Kidney tubule cell (primary cell): ENCODE measurements at places on chromosomes 11 and 22.

DNA sequence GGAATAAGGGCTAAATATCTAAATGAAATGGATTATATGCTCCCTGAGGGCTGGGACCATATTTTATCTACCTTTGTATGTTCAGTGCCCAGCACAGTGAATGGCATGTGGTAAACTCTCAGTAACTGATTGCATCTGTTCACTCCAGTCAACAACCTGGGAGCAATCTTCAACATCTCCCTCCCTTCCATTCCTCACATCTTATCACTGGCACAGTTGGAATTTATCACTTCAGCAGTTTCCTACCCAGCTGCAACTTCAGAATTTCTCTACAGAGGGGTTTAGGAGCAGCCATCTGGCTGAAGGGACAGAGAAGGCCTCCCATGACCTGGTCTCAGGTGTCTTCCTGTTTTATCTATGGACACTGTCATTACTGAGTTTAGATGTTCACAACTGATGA, 9.8 kb upstream of the SIK2 start:
- no peak for DNase-seq

- no peak for DNase-seq
Measured at GRCh38 chr11:60855726-60856633, at the start of gene PTGDR2. Gene PTGDR2 (minus strand): TSS chr11:60855950. CDS start chr11:60853722, 2,228 bp downstream.

GRCh38 chr11:65440831-65441499, 18.4 kb downstream of the NEAT1 start:
- peak; percentile 26 for DNase-seq

DNA sequence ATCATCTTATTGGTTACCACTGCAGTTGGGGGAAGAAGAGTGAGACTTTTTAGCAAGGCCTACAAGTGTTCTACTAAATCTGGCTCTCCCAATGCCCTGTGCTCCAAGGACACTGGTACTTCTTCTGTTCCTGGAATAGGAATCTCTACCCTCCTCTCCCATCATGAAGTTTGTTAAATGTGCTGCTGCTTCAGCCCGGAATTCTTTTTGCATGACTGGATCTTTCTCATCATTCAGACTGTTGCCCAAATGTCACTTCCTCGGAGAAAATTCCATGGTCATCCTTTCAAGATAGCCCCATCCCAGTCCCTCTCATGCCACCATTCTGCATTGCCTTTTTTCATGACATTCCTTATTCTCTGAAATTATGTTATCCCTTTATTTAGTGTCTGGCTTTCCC, 400.8 kb downstream of the SOX6 start:
- DNase-seq = peak; percentile 15

- no peak for DNase-seq
Measured at GRCh38 chr11:22472306-22472705, 134.1 kb downstream of the SLC17A6 start.

- no peak for DNase-seq
Measured at GRCh38 chr11:64314805-64315561, 2.4 kb downstream of the TRMT112 start.

- DNase-seq = no peak
Measured at GRCh38 chr22:40670058-40670457, 9.2 kb upstream of the MCHR1 start.

DNA sequence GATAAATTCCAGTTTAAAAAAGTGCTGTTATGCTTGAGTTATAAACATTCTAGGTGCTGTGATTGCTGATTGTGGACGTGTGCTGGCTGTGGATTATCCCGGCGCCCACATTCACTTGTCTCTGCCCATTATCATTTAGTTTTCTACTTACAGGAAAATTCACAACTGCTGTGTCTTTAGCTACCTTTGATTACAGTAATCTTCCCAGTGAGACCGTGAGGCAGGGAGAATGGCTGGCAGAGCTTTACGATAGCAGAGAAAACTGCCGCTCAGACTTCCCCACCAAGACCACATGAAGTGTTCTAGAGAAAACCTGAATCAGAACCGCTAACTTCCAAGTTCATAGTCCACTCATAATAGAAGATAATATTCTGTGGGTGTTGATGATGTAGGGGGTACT, 34.6 kb upstream of the NELL1 start:
- no peak for DNase-seq

DNA sequence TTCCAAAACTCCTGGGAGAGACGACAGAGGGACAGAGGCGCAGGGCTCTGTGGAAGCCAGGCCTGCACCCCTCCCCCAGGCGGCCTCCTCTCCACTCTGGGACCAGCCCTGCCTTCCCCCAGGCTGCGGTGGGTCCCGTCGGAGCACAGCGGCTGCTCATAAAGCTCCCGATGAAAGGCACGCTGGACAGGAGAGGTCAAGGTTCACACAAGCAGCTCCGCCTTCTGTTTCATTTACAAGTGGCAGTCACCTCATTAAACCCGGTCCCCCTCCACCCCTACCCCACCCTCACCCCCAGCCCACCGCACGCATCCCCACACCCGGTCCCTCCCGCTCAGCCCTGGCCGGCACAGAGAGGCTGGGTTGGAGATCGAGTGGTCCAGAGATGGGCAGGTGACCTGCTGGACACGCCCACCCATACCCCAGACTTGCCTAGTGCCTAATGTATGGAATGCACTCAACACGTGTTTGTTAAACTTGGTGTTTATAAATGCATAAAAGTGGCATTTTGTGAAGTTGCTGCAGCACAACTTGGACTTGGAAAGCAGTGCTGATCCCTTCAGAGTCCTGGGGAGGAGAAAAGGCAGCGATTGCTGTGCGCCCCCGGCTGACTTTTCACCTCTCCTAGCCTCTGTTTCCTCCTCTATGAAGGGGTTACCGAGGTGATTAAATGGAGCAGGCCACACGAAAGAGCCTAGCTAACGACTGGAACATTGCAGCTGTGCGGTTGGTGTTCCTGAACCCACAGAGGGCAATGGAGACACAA, 26.0 kb downstream of the RPUSD4 start:
- DNase-seq = no peak

DNA sequence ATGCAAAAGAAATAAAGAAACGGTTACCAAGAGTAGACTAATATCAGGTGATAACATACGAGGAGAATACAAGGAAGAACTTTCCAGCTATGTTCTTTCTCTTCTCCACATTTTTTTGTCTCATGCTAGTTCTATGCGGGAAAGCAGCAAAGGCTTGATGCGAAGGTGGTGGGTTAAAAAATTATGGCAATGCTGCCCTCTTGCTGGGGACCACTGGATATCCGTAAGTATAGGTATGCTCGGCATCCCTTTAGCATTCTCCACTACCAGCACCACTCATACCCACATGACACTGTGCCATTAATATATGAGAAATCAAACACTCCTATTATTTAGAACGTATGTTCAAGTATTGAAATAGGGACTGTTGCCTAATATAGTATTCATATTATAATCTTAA, 776.4 kb downstream of the LRRC4C start:
- DNase-seq = no peak

- DNase-seq = no peak
Measured at GRCh38 chr11:5809905-5810795, 1.4 kb downstream of the OR52N2 start.

- no peak for DNase-seq
Measured at GRCh38 chr22:20093418-20094196, 13.6 kb downstream of the DGCR8 start.

GRCh38 chr11:61297746-61298145, 2.6 kb upstream of the VWCE start:
- peak; percentile 91 for DNase-seq

- no peak for DNase-seq
Measured at GRCh38 chr11:61578819-61579675, 1.8 kb downstream of the SYT7 start.

DNA sequence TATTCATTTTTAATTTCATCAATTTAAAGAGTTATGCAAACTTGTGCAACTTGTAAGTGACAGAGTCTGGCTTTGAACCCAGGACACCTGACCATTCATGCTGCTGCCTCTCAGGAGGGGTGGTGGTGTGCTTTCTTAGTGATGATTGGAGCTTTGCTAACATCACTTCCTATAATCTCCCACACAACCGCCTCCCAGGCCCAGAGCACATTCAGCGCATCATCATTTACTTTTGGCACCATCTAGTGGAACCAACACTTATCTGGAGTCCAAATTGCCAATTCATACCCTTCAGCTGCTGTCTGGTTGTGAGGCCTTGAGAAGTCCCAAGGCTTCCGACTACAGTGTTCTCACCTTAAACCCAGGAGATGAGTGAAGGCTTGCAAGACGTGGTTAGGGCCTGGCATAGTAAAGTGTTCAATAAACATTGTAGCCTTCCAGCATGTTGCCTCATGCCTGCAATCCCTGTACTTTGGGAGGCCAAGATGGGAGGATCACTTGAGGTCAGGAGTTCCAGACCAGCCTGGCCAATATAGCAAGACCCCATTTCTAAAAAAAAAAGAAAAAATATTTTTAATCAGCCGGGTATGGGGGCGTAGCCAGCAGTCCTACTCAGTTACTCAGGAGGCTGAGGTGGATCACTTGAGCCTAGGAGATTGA, 1.1 kb upstream of the TTLL1 start:
- peak; percentile 86 for DNase-seq

DNA sequence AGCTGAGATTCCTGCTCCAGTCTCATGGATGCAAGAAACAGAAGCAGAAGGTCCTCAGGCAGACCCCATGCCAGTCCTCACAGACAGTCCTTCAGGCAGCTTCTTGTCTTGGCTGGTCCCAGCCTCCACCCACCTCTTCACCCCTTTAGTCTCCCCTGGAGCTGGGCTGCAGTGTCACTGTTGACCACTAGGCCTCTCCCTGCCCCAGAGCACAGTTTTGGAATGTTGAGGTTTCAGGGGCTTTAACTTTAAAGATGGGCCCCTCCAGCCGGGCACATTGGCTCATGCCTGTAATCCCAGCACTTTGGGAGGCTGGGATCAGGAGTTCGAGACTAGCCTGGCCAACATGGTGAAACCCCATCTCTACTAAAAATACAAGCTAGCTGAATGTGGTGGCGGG, 39.5 kb upstream of the GCAT start:
- no peak for DNase-seq

DNA sequence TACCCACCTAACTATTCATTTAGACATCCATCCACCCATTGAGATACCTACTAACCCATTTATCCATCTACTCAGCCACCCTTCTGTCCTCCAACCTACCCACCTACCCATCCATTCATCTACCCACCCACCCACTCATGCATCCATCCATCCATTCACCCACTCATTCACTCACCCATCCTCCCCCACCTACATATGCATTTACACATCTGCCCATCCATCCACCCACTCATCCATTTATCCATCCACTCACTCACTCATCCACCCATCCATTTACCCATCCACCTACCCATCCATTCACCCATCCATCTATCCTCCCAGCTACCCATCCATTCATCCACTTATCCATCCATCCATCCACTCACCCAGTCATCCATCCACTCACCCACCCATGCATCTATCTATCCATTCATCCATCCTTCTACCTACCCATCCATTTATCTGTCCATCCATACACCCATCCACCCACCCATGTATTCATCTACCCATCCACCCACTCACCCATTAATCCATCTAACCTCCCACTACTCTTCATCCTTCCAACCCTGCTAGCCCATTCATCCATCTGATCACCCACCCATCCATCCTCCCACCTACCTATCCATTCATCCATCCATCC, 378.7 kb downstream of the CTTN start:
- no peak for DNase-seq

- DNase-seq = peak; percentile 79
Measured at GRCh38 chr22:50146439-50147238, 23.9 kb upstream of the PANX2 start.

DNA sequence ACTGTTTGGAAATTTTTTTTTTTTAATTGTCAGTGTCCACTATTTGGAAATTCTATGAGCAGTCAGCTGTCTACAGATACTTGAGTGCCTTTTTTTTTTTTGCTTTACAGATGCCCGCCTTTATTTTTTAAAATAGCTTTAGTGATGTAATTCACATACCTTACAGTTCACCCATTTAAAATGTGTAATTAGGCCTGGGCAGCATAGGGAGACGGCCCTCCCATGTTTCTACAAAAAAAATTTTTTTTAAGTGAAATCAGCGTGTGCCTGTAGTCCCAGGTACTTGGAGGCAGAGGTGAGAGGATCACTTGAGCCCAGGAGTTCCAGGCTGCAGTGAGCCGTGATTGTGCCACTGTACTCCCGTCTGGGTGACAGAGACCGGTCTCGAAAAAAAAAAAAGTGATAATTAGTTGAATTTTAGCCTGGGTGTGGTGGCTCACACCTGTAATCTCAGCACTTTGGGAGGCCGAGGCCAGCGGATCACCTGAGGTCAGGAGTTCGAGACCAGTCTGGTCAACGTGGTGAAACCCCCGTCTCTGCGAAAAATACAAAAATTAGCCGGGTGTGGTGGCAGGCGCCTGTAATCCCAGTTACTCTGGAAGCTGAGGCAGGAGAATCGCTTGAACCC, 1.5 kb downstream of the ZNF143 start:
- DNase-seq = peak; percentile 56

DNA sequence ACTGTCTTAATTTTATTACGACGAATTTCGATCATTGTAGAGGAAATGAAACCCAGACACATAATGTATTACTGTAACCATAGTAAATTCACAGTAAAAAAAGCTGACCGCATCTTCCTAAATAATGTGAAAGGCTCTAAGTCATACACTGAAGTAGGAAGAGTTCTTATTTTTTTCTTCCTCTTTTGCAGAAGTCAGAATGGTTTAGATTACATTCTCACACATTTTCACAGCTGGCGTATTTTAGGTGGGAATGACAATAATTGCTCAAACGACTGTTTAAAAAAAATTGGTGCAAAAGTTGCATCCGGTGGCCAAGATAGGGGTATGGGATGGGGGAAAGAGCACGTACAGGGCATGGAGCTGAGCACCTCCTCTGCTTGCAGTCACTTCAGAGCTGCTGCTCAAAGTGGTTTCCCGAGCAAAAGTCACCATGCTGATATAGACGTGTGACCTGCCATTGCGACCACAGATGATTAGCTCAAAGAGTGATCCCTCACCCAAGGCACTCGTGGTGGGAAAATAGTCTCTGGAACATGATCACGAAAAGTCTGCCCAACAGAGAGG, 35.3 kb downstream of the MMP13 start:
- DNase-seq = no peak

- DNase-seq = peak; percentile 20
Measured at GRCh38 chr11:110529043-110529442, 99.3 kb downstream of the FDX1 start.

GRCh38 chr11:35721651-35722282, 59.2 kb downstream of the TRIM44 start:
- DNase-seq = no peak

GRCh38 chr11:124867700-124868099, 2.5 kb downstream of the ROBO3 start:
- DNase-seq = peak; percentile 37

GRCh38 chr11:36229091-36229705, 60.0 kb downstream of the COMMD9 start:
- no peak for DNase-seq

DNA sequence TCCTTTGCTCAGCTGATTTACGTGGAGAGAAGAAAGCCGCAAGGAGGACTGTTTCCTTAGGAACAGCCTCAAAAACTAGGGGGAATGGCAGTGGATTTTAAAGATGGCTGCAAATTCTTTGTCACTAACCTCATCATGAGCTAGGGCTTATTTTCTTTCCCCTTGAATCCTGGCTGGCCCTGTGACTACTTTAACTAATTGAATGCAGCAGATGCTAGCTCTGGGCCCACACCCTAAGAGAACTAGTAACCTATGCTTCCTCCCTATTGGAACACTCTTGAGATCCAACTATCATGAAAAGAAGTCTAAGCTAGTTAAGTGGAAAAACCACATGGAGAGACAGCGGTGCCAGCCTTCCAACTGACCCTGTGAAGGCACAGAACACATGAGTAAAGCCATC, 421.3 kb upstream of the NARS2 start:
- DNase-seq = no peak

GRCh38 chr11:99383648-99384245, 363.0 kb downstream of the CNTN5 start:
- DNase-seq = no peak
